ENCODE measurements at places on chromosomes 3 and 15.

- no peak for DNase-seq
Observed at GRCh38 chr3:141380987-141381386, 12.7 kb downstream of the ZBTB38 start.

- no peak for DNase-seq
Observed at GRCh38 chr15:60889491-60889890, 339.6 kb downstream of the RORA start.

DNA sequence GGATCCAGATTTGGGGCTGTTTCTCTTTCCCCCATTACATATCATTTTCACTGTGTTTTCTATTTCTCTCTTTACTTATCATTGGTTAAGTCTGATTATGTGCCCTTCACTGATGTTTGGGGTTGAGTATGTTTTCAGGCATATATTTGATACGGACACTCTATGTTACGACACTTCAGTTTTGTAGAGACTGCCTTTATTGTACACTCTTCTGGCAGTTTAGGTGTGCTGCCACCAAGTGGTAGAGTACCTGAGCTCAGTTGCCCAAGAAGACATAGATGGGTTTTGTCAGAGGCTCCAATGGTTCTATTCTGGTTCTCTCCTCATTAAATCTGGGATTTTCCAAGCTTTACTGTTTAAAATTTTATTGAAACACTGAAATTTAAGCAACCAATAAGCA is 255.0 kb upstream of the ROPN1 start:
- DNase-seq, result no peak

- no peak for DNase-seq
Observed at GRCh38 chr3:159770998-159771397, 217.6 kb upstream of the IL12A start.

DNA sequence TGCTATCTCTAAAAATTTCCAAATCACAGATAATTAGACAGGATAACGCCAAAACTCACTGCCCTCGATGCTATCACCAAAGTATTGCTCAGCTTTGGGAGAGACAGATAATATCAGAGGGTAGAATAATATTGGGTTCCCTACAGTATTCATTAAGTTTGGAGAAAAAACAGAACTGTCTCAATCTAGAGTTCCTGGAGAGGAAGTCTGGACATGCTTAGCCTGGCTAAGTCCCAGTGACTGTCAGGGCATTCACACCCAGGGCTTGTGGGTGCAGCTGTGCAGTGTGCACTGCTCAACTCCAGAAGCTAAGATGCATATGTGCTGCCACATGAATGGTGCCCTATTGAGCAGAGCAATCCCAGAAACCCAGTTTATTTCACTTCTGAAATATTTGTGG is 459.6 kb upstream of the DPH6 start:
- DNase-seq, result no peak

GRCh38 chr3:129690963-129691362 is 84.5 kb upstream of the PLXND1 start:
- DNase-seq, result no peak

- DNase-seq, result no peak
Observed at GRCh38 chr15:98221577-98221976, 261.1 kb downstream of the ARRDC4 start.

DNA sequence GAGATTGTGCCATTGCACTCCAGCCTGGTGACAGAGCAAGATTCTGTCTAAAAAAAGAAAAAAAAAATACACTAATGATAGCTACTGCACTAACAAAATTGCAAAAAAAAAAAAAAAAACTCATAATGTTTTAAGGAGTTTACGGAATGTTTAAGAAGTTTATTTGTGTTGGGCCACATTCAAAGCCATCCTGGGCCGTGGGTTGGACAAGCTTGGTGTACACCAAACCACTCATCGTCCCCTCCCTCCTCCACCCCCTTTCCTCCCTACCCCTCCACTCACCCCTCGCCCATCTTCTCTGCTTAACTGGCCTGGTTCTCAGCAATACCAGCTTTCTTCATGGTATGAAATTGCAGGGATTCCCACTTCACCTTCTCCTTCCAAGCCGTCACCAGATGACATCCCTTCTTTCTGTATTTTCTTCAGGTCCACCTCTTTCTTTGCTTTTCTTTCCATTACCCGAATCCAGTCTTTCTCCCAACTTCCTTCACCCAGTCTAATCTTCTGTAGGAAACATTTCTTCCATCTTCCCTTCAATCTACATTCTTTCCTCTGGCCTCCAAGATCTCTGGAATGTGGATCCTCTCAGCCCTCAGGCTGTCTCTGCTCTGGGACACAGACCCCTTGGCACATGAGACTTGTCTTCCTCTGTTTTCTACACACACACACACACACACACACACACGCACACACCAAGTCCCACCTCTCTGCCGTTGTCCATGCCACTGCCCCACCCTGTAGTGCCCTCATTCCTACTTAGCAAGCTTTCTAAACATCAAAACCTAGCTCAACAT is 3.5 kb upstream of the MESP1 start:
- DNase-seq, result no peak

- no peak for DNase-seq
Observed at GRCh38 chr3:129317848-129318247, 39.2 kb downstream of the HMCES start.

- no peak for DNase-seq
Observed at GRCh38 chr3:105397974-105398373, 31.3 kb downstream of the ALCAM start.

GRCh38 chr15:52309154-52309548 is 13.5 kb upstream of the MYO5C start:
- DNase-seq, result no peak

DNA sequence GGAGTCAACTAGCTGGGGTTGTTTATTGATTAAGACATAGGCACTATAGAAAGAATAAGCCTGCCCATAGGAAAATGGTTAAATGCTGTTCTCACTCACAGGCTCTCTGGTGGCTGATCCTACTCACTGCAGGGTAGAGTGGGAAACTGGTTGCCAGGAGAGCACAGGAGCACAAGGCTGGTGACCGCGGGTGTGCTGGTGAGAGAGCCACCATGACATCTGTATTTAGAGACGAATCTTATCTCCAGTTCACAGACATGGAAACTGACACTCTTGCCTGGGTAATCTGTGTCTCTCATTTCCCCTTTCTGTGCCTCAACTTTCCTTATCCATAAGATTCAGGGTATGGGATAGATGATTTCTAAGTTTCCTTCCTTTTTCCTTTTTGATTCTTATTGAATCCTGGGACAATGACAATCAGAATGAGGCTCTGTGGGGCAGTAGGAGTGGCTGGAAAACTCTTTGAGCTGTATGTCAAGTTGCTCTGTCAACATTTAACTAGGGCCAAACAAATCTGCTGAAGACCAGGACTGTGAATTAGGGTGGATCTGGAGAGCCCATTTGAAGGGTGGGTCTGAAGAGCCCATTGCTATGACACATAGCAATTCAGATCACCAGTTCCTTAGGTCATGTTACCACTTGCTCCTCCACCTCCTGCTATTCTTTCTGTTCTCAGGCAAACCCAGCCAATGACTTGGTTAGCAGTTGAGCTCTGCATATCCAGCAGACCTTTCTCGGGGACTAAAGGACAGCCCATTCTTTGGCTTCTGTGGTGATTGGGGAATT is 286.1 kb upstream of the TBL1XR1 start:
- DNase-seq, result no peak

DNA sequence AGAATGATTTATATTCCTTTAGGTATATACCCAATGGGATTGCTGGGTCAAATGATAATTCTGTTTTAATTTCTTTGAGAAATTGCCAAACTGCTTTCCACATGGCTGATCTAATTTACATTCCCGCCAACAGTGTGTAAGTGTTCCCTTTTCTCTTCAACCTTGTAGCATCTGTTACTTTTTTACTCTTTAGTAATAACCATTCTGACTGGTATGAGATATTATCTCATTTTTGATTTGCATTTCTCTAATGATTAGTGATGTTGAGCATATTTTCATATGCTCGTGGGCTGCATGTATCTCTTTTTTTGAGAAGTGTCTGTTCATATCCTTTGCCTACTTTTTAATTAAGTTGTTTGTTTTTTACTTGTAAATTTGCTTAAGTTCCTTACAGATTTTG is 1264.2 kb downstream of the OTOL1 start:
- DNase-seq, result no peak

GRCh38 chr15:70853973-70854665 is at the start of gene LARP6:
TSS of gene LARP6 (minus strand) at chr15:70854157. CDS start at chr15:70854088, 69 bp downstream.
- peak; percentile 72 for DNase-seq

DNA sequence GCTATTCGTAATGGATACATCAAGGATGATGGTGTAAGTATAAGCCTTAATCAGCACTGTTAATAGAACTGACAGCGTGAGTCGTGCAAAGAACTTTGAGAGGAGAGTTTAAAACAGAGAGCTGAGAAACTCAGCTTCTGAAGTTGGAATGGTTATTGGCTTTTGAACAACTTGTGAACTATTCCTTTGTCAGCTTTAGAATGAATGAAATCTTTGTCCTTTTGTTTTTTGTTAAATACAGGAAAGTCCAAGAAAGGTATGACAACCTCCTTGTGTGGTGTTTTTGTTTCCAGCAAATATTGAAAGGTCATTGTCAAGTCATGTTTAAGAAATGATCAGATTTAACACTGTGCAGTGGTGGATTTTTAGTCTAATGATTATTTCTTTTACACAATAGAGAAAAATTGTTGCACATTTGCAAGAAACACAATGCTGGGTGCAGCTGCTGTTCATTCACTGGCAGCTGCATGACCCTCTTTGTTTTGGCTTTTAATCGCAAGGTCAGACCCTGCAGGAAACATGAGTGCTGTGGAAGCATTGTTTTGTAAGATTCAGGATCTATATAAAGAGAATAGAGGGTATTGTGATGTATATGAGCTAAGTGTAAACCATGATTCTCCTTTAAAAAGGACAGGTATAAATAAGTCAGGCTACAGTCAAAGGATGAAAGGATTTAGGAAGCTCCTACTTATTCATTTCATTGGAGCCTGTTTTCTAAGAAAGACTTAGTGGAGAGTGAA is 21.7 kb upstream of the ABHD10 start:
- DNase-seq, result no peak

- DNase-seq, result no peak
Observed at GRCh38 chr3:133136114-133137041, 98.2 kb downstream of the TMEM108 start.

GRCh38 chr3:48034000-48034516 is 17.8 kb upstream of the MAP4 start:
- no peak for DNase-seq

DNA sequence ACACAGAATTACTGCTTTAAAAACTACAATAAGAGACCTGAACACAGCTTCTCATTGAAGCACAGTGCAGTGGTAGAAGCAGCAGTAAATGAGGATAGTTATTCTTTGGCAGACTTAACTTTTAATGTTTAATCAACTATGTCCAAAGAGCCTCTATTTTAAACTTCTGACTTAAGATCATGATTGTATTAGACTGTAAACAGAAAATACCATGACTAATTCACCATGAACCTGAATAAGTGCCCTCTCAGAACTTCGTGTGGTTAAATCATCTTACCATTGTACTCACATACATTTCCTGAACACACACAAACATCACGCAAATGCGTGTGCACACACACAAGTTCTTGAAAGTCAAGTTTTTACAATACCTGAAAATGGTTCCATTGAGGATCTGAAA is 13.9 kb downstream of the CEP152 start:
- no peak for DNase-seq

DNA sequence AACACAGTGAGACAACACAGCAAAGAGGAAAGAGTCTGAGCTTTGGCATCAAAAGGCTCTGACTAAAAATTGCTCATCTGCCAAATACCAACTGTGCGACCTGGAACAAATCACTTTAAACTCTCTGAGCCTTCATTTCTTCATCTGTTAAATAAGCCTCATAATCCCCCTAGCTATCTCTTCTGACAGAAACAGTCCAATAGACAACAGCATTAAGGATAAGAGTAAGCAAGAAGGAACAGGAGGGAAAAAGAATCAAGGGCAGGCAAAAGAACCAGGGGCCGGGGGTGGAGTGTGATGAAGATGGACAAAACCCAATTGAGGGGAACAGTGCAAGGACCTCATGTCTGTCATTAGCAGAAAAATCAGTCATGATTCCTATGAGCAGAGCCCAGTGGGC is 79.4 kb upstream of the SETMAR start:
- DNase-seq, result no peak

GRCh38 chr3:134608771-134609435 is 41.9 kb downstream of the KY start:
- DNase-seq, result no peak

- DNase-seq, result no peak
Observed at GRCh38 chr15:68880382-68880781, 49.9 kb upstream of the SPESP1 start.

DNA sequence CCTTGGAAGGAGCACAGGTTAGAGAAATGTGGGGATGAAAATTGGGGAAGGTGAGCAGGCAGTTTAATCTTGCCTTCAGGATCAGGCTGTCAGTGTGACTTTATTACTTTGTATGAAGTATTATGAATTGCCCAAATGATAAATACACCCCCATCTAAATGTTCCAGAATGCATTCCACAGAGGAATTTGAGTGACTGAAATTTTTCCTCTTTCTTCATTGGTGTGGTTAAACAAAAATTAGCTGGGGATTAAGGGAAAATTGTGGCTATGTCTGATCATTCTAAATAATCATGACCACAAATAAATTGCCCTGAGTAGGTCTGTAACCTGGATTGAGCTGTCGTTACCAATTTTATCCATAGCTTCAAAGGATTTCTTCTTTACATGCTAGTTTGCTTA is 33.5 kb downstream of the FAM98B start:
- DNase-seq, result no peak

DNA sequence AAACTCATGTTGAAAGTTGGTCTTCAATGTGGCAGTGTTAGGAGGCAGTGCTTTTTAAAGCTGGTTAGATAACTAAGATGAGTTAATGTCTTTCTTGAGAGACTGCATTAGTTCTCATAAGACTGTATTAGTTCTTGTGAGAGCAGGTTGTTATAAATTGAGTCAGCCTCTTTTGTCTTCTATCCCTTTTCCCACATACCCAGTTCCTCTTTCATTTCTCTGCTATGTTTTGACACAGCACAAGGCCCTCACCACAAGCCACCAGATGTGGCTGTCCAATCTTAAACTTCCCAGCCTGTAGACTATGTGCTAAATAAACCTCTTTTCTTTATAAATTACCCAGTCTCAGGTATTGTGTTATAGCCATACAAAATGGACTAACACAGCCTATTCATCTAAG is 94.6 kb upstream of the SNTN start:
- DNase-seq, result no peak

DNA sequence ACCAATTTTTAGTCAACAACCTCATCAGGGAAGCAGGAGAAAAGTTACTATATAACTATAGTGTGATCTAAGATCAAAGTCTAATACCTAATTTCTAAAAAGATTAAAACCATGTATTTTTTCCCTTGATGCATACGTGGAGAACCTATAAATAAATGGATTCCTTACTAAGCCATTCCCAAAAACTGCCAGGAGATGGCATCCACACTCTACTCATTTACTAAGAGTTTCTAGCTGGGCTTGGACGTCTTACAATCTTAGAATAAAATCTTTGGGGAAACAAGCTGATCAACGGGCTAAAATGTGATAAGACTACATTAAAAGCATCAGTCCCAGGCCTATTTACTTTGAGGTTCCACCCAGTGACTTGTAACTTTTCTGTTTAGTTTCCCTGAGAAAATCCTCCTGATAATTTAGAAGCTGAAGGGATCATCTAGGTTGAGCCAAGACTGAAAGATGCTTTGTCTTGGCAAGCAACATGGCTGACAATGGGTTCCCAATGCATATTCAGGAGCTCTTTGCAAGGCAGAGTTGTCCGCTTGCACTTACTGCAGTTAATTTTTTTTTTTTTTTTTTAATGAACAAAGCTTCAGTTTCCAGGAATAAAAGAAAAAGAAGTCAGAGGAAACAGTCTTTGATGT is 85.5 kb upstream of the FGF12 start:
- no peak for DNase-seq

Measured in hindlimb muscle (tissue), 1 donor.